HFFc6 (cell line): ENCODE measurements at places on chromosomes 3 and 15.

GRCh38 chr3:147521646-147522045, 112.5 kb downstream of the ZIC1 start:
- DNase-seq, result peak; percentile 29

GRCh38 chr3:157452097-157452496, 15.4 kb downstream of the PTX3 start:
- DNase-seq, result no peak

- DNase-seq, result no peak
Measured at GRCh38 chr3:90180096-90180495, 1072.7 kb downstream of the EPHA3 start.

GRCh38 chr3:175198991-175199783, 340.1 kb downstream of the NAALADL2 start:
- no peak for DNase-seq

DNA sequence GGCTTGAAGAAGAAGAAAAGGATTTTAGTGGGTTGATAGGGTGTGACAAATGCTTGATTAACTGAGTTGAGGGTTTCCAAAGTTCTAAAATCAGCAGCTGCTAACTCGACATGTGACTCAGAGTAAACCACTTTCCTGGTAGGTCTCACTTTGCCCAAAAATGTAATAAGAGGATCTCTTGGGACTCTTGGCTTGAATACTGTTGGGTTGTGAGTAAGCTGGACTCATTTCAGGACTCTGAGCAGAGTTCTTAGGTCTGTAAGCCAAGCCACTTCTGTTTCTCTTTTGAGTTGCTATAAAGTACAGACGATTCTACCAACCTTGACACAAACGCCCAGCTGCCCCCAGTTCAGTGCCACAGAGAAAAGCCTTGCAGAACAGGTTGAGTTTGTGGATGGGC, 241.1 kb downstream of the ZNF621 start:
- no peak for DNase-seq
